ENCODE measurements at places on chromosomes 7 and 10.

GRCh38 chr7:141210862-141211261 lies 137.0 kb downstream of the TMEM178B start:
- no peak for DNase-seq

GRCh38 chr10:71075086-71075758 lies 137.1 kb upstream of the UNC5B start:
- no peak for DNase-seq

- no peak for DNase-seq
Measured at GRCh38 chr10:125072794-125073193, 87.6 kb downstream of the CTBP2 start.

GRCh38 chr7:17998692-17999091 lies 29.0 kb downstream of the PRPS1L1 start:
- DNase-seq = no peak

DNA sequence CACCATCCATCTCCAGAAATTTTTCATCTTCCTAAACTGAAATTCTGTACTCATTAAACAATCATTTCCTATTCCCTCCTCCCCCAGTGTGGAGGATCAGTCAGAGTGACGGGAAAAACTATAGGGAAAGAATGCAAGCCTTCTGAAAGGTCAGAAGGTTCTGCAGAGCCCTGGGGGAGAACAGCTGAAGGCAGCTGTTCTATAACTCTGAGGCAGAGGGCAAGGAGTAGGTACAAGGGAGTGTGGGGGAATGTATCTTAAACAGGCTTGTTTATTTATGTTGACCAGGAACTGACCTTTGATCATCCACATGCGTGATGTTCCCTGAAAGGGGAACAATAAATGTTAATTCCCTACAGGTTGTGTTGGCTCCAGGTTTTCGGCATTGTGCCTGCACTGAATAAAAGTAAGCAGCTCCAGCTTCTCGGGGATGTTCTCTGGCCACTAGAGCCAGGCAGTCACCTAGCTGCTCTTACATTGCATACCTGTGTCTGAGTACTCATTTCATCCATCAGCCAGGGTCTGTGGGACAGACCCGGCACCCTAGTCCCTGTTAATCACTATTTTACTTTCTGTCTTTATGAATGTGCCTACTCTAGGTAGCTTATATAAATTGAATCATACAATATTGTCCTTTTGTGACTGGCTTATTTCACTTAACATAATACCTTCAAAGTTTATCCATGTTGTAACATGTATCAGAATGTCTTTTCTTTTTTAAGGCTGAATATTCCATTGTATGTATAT lies 5.8 kb downstream of the IFIT1 start:
- no peak for DNase-seq

DNA sequence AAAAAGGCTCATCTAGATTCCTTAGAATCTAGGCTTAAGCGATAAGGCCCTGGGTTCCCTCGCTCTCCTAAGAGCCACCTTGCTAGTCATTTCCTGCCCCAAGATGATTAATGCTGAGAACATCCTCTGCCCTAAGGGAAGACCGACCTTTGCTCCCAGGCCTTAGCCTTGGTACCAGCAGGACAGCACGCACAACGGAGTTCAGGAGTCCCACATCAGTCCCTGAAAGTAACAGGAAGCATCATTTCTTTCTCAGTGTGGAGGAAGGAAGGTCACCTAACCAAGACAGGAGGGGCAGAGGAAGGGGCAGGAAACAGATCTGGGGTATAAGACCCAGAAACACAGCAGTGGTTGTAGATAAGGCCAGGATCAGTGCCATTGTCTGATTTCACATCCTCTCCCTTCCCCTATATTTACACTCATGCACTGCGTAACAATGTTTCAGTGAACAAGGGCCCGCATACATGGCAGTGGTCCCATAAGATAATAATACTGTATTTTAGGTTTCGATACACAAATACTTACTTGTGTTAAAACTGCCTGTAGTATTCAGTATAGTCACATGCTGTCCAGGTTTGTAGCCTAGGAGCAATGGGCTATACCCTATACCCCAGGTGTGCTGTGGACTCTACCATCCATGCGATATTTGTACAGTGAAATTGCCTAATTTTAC lies 8.1 kb upstream of the FAM107B start:
- no peak for DNase-seq

DNA sequence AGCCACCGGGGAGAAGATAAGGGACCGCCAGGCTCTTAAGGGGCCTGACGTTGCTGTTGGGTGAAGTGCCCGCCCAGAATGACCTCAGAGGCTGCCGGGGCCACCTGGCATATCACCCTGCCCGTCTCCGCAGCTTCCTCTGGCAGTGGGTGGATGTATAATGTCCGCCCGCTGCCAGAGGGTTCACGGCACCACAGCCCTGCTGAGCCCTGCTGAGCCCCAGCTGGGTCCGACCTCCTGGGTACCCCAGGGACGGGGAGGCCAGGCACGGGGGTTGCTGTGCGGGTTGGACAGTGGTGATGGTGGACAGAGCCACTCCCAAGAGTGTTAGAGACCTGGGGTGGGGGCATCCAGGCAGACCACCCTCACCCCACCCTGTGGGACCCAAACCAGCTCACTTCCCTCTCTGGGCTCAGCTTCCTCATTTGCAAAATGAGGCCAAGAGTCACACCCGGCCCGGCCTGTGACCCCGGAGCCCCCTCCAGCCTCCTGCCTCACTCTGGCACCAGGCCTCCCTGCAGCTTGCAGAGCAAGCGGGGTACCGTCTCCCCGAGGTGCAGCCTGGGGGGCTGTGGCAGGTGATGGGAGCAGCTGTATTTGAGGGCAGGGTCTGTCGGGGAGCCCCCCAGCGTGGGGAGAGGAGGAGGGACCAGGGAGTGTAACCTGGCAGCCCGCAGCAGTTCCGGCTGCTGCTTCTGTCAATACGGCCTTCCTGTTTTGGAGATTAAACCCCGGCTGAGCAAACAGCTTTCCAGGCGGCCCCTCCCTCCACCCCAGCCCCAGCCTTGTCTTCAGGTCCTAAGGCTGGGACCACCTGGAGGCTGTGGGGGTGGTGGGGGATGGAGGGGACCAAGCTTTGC lies 8.4 kb upstream of the LFNG start:
- DNase-seq = no peak

DNA sequence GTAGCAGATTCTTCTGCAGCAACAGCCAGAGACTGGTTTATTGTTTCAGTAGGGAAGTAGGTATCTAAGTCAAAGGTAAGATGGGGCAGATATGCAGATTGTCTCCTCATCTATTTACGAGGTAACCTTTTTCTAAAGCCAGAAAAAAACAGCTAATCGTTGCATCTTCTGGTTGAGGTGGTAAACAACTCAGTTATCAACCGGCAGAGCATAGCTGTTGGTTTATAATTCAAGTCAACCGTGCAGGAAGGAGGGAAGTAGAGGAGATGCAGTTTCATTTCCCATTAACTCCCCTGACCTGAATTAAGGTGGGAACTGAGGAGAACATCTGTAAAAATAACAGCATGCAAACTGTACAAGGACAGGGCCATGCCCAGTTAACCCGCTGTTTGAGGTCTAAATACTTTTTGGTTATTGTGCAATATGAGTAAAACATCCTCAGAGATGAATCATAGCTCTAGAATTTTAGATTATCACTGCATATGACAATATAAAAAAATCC lies 156.5 kb upstream of the ITGB1 start:
- no peak for DNase-seq

- no peak for DNase-seq
Measured at GRCh38 chr10:128018691-128019090, 107.5 kb downstream of the MKI67 start.

- no peak for DNase-seq
Measured at GRCh38 chr7:96169439-96169838, 152.5 kb downstream of the SLC25A13 start.

DNA sequence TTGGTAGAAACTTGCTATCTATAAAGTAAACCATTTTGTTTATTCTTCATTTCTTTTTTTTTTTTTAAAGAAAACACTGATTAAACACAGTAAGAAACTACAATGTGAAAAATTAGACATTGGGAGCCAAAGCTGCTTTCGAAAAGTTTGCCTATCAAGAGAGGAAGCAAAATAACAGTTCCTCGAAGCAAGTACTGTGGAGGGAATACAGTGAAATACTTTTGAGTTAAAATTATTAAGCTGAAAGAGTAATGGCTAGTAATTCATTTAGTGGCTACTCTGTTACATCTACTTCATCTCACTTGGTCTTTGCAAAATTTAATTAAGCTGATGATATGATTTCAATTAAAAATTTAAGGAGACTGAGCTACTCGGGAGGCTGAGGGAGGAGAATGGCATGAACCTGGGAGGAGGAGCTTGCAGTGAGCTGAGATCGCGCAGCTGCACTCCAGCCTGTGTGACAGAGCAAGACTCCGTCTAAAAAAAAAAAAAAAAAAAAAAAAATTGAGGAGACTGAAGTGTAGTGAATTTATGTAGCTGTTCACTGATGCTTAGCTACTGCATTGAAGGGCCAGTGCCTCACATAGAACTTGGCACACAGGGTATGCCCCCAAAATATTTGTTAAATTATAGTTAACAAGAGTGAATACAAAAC lies 982.1 kb upstream of the MBL2 start:
- no peak for DNase-seq

DNA sequence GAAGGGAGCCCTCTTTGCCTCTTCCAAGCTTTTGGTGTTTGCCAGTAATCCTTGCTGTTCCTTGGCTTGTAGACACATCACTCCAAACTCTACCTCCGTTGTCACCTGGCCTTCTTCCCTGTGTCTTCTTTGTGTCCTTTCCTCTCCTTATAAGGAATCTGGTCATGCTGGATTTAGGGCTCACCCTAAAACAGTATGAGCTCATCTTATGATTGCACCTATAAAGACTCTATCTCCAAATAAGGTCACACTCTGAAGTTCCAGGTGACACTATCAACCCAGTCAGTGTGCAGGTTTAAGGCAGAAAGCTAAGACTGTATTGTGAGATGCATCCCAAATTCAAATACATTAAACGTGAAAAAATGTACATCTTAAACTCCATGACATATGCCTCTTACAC lies 49.0 kb upstream of the ZRANB1 start:
- DNase-seq = no peak

DNA sequence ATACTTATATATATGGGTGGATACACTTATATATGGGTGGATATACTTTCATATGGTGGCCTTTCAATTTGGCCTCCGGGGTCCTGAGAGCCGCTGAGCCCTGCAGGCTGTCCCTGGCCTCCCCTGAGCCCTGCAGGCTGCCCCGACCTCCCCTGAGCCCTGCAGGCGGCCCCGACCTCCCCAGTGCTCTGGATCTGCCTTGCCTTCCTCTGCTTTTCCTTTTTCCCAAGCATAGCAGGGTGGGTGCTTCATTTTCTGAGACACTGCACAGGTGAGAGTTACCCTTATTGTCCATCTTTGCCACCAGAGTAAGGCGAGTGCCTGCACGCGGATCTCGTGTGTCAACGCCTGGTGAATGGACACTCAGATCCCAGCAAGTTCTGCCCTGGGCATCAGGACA lies 106.6 kb downstream of the VIPR2 start:
- no peak for DNase-seq

GRCh38 chr7:80806663-80807062 lies 112.2 kb downstream of the SEMA3C start:
- DNase-seq = no peak

- no peak for DNase-seq
Measured at GRCh38 chr10:24440817-24441797, 232.2 kb downstream of the KIAA1217 start.
